ENCODE measurements at places on chromosomes 7 and 10. TPM values are rescaled to one million over a fixed set of nuclear protein-coding genes. Genes with fewer than 3 reads are reported as not detected.
A peak's percentile ranks its signal among the peaks of the same experiment; 100 is the strongest.

The HNRNPA2B1 gene
- polyA plus RNA-seq: 1,529 TPM

DNA sequence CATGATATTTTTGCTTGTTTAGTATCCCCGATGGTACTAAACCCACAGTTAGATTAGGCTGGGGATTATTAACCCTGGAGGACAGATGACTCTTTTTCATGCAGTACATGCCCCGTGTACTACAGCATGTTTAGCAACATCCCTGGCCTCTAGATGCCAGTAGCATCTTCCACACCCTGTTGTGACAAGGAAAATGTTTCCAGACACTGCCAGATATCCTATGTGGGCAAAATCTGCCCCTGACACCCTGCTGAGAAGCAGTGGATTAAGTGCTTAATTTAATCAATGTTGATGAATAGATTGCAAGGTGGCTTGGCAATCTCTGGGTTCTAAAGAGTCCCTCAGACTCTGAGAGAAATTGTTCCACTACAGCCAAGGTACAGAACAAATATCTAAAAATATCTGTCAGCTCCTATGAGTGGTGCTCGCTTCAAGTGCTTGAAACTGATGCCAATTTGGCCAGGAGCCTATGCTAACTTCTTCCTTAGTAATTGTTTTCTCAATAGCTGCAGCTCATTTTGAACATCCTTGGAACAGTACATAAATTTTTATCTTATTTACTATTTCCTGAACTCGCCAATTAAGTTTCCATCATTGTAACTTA is 247.0 kb downstream of the SORCS1 start:
- DNase-seq: no peak

DNA sequence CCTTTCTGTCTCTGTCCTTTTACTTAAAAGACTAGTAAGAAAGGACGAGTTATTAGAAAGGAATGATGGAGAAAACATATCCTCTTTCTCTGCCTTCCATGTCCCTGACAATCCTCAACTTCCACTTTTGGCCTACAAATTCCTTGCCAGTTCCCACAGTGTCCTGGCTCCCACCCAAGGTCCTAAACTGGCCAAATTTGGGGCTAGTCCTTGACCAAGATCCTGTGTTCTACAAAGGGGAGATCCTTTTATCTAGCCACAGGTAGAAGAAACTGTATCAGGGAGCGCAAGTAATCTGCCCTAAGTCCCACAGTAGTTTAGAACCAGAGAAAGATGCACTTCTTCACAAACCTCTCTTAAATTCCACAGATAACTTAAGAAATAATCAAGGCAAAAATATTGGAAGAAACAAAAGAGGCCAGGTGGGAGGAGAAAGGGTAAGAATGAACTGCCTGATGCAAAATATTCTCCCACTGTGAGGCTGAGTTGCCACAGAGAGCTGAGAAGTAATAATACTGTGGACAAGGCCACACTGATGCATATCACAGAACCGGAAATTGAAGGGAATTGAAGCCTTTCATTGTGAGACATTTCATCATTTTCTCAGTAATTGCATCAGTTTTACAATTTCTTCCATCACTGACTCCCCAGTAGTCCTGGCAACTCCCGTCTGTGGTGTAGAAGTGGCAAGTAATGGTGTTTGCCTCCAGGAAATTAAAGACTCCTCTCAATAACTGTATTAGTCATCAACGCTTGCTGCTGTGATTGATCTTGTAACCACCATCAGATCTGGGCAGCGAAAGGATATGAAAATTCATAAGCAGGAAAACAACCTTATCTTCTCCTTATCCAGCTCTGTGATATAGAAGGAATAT is 47.2 kb downstream of the DNAJC12 start:
- DNase-seq: peak; percentile 24

The KLF14 gene
- 0.46 TPM for polyA plus RNA-seq

The TUBAL3 gene
- polyA plus RNA-seq: 0.07 TPM

The CHST15 gene
- 17.3 TPM for polyA plus RNA-seq

- DNase-seq: no peak
These were observed 9.8 kb upstream of the SP8 start for GRCh38 chr7:20796500-20796899.

DNA sequence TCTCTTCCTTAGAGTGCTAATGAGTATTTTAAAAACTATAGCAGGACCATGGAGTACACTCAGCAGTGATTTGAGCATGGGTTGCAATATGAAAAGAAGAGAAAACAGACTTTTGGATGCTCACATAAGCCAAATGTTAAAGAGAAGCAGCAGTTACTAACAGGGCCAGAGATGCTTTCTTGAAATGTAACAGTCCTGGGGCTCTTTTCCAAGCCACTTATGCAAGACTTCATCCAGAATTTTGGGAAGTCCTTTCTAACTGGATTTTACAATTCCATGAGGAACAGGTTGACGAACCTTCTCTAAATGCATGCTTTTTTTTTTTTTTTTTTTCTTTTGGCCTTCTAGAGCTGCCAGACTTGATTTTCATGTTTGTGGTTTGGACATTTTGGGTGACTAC is 282.0 kb downstream of the SEC23IP start:
- DNase-seq: no peak

The PITRM1 gene
- 70.1 TPM for polyA plus RNA-seq

GRCh38 chr7:50659329-50659965 is 94.2 kb upstream of the DDC start:
- DNase-seq: no peak

DNA sequence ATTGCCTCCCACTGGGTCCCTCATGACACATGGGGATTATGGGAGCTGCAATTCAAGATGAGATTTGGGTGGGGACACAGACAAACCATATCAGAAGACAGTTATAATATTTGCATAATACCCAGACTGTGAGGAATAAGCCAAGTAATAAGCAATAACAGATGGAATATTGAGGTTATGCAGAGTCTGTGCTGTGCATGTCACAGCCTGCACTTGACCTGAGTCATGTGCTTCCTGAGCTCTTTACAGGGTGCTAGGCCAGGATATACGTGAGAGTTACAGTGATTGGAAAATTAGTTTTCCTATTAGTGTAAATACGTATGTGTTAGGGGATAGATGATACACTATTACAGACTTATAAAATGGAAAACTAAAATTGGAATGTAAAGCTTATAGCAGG is 288.7 kb downstream of the SDK1 start:
- no peak for DNase-seq

The DENND2A gene
- 37.3 TPM for polyA plus RNA-seq

The SFRP4 gene
- 2.3 TPM for polyA plus RNA-seq

DNA sequence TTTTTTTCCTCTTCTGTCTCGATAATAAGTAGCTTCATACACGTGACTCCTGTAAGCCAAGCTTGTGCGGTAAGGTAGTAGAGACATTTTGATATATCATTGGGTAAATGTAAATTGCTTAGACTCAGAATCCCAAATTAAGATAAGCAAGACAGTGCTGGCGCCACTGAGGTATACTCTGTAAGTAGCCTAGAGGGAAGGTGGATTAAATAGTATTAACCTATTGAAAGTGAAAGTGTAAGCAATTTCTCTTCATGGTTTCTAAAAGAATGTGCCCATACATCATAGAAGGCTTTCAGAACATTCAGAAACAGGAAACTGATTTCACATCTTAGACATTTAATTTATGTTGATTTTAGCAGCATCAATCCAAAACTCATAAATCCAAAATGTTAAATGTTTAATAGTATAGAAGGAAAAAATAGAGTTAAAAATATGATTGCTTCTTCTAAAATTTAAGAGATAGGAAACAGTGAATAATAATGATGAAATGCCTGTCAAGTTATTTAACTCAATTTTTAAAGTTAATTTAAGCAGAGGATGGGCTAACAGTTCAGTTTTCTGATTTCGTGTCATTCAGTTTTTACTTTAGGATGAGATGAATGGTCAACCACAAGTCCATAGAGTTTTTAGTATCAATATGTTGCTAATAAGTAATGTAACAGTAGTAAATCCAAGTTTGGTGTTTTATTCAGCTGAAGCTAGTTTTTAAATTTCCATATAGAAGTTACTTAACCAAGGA is 36.8 kb downstream of the LRRC72 start:
- DNase-seq: no peak

DNA sequence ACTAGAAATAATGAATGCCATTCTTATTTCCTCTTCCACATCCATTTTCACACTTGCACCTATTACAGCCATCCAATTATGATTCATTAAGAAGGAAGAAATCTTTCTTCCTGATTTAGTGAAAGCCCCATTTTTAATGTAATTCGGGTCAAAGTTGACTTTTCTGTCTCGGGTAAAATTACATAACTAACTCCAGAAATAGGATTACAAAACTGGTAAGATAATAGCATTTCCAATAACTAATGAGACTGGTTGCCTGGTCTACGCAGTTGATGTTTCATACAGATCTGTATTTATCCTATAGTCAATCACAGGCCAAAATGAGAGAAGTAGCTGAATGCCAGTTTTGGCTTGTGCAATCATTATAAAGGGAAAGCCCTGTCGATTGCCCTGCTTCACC is 651.5 kb upstream of the NRP1 start:
- no peak for DNase-seq

GRCh38 chr7:15219758-15220157 is 317.2 kb upstream of the DGKB start:
- no peak for DNase-seq

GRCh38 chr10:78116361-78116760 is 82.7 kb downstream of the RPS24 start:
- peak; percentile 53 for DNase-seq

- no peak for DNase-seq
These were observed 326.4 kb downstream of the PAXIP1 start for GRCh38 chr7:154676422-154677073.

- DNase-seq: no peak
These were observed 90.9 kb upstream of the PIP4K2A start for GRCh38 chr10:22805304-22805703.

- peak; percentile 71 for DNase-seq
These were observed 1154.8 kb downstream of the GATA3 start for GRCh38 chr10:9209105-9209798.

The TMEM176B gene
- polyA plus RNA-seq: 112 TPM

GRCh38 chr7:116380025-116380424 is 119.5 kb upstream of the CAV2 start:
- DNase-seq: no peak

DNA sequence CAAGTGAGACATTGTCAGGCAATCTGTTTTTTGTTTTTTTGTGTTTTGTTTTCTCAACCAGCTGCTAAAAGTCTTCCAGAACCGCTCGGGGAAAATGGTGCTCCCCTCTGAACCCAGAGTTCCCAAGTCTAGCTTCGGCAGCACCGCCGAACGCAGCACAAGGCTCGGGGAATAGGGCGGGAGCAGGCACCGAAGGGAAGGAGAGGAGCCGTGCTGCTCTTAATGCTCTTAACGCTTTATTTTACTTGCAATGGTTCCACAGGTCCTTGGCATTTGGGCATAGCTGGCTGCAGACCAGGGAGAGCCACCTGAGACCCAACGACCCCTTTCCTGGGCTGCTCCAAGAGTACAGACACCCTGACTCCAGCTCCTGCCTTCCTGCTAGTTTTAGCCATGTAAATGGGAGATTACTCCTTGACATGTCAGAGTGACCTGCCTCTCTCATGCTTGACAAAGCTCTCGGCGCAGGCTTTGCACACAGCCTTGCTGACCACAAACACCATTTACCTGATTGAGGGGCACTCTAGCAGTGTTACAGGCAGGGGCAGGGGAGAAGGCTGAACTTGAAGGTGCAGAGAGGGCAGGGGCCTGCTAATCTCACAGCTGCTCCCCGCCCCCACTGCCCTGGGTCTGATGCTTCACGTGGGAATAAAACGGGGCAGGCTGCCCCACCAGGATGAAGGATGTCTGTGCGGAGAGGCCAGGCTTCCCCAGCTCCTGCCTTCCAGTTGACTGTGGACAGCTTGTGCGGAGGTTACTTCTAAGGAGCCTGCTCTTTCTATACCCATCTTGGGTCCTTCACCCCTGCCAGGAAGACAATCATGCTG is 58.6 kb upstream of the EFCAB10 start:
- no peak for DNase-seq

DNA sequence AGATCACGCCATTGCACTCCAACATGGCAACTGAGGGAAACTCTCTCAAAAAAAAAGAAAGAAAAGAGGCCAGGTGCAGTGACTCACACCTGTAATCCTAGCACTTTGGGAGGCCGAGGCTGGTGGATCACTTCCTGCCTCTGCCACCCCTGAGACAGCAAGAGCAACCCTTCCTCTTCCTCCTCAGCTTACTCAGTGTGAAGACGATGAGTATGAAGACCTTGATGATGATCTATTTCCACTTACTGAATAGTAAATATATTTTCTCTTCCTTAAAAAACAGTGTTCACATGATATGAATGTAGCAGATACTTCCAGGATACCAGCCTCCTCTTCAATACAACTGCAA is 2.1 kb upstream of the ZKSCAN1 start:
- no peak for DNase-seq

DNA sequence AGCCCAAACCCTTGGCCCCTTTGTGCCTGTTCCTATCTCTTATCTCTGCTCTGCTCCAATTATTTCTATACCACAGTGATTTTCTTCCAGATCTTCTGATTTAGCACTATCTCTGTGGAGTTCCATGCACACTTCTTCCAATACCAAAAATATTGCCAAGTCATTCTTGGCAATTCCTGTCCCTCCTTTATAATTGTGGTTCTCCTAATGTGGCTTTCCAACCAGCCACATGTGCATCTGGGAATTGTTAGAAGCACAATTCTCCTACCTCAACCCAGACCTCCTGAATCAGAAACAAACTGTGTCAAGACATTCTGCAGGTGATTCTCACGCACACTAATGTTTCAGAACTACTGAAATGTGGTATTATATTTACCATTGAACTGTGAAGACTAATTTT is 447.8 kb upstream of the IGFBP3 start:
- no peak for DNase-seq

The CYP3A4 gene
- polyA plus RNA-seq: 0.20 TPM

The OR2A12 gene
- polyA plus RNA-seq: 0.05 TPM

The SLC29A3 gene
- 9.2 TPM for polyA plus RNA-seq

The ZNF22 gene
- 76.5 TPM for polyA plus RNA-seq

DNA sequence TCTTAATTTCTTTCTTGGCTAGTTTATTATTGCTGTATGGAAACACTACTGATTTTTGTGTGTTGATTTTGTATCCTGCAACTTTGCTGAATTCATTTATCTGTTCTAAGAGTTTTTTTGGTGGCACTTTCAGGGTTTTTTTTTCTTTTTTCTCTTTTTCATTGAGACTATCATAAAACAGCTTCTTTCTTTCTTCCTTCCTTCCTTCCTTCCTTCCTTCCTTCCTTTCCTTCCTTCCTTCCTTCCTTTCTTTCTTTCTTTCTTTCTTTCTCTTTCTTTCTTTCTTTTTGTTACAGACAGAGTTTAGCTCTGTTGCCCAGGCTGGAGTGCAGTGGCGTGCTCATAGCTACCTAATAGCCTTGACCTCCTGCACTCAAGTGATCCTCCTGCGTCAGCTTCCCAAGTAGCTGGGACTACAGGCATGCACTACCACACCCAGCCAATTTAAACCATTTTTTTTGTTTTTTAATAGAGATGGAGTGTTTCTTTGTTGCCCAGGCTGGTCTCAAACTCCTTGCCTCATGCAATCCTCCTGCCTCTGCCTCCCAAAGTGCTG is 72.3 kb downstream of the ZNF503 start:
- DNase-seq: no peak

The LIPJ gene
- polyA plus RNA-seq: 0.40 TPM

The GJD4 gene
- polyA plus RNA-seq: not detected

Data from renal pelvis (tissue), 12 donors.